ENCODE measurements at places on chromosomes 7 and 10. TPM values are rescaled to one million over a fixed set of nuclear protein-coding genes. Genes with fewer than 3 reads are reported as not detected.

DNA sequence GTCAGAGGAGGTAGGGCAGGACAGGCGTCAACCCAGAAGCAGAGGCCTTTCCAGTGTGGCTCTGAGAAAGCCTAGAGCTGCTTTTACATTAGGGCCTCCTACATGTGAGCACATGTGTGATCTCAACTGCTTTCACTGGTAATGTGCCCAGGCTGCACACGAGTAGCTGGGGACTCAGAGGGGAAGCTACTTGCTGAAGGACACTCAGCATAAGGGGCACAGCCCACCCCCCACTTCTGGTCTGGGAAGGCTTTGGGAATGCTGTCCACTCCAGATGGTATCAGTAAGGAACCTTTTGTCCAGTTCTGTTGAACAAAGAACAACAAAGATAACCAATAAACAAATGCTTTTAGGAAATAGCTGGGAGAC lies 18.9 kb downstream of the PRF1 start:
- no peak for DNase-seq

GRCh38 chr7:68063171-68063570 lies 1066.5 kb downstream of the TYW1 start:
- DNase-seq, result no peak

The ERVW-1 gene
- total RNA-seq, result not detected

The VWA2 gene
- 1.8 TPM for total RNA-seq

GRCh38 chr10:3404381-3404780 lies 231.8 kb upstream of the PITRM1 start:
- DNase-seq, result no peak

DNA sequence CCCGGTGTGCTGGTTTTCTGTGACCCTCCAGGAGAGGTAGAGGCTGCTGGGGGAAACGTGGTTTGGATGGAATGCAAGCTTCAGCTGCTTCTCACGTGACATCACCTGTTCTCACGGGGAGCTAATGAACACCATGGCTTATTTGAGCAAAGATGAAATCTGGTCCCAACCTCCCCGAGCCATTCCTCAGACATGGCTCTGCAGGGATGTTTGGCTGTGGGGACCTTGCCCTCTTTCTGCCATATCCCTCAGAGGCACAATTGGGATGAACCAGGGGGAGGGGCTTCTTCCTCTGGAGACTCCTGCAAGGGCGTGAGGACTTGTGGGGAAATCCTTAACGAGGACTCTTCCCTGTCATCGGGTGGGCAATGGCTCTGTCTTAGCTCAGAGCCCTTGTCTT lies 236.8 kb downstream of the TCERG1L start:
- DNase-seq, result no peak

DNA sequence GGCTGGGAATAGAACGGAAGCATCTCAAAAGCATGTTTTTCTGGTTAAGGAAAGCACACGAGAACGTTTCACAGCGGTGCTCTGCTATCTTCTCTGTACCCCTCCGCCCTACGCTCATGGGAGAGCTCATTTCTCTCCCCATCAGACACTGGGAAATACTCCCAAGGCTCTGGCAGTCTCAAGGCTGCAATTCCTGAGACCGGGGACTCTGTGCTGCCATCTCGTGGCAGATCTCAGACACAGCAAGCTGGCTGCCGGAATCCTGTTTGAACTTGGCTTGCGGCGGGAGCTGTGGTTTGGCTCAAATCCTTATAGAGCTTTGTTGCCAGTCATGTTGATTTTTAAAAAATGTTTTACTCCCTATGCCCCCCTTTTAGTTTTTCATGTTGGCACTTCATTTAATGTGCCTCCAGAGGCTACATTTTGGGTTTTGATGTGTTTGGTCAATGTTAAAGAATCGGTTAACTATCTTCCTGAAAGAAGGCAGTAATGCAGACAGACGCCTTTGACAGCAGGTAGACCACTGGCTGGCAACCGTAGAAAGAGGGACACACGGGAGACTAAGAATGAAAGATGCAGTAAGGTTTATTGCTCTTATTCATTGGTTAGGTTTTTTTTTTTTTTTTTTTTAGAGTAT lies 27.6 kb downstream of the BMPER start:
- peak; percentile 82 for DNase-seq

The SPDYE9 gene
- not detected for total RNA-seq

DNA sequence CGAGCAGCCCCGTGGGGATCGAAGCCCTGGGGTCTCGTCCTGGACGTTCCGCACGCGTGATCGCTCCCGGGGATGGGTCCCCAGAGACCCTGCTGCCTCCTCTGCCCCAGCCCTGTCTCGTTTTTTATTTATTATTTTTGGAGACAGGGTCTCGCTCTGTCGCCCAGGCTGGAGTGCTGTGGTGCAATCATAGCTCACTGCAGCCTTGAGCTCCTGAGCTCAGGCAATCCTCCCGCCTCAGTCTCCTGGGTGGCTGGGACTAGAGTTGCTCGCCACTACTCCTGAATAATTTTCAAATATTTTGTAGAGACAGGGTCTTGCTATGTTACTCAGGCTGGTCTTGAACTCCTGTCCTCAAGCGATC lies 319 bp upstream of the STX1A start:
- DNase-seq, result no peak

The POU6F2 gene
- total RNA-seq, result 0.13 TPM

- no peak for DNase-seq
Measured at GRCh38 chr10:110527731-110528171, 30.0 kb downstream of the DUSP5 start.

DNA sequence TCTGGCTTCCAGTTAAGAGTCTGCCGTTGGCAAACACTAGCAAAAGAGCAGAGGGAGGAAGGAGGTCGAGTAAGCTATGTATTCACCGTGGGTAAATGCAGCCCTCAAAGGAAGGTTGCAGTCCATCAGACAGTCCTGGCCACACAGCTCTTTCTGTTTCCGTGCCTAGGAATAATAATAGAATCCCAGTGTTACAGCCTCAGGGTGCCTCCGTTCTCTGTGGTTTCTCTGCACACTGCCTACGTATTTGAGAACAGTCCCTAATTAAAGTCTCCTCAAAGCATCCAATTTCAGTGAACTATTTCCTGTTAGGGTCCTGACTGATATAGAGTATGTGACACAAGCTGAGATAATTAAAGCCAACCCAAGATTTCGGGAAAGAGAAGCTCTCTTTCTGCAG lies 176.7 kb downstream of the GPAM start:
- DNase-seq, result no peak

DNA sequence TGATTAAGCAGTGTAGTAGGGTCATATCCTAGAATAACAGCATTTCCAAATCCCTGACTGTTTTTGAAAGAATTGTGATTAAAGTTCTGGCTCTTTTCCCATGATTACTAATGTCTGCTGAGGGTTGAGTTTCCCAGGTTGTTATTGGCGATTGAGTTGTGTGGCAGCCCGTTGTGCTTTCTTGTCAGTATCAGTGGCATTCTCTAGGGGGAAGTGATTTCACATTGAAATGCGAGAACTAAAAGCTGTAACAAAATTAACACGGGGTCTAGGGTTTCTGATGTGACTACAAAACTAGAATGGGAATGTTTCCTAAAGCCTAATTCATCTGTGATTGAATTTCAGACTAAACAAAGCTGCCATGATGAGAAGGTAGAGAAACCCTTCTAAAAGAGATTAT lies 349.4 kb downstream of the EXOC4 start:
- DNase-seq, result peak; percentile 66

DNA sequence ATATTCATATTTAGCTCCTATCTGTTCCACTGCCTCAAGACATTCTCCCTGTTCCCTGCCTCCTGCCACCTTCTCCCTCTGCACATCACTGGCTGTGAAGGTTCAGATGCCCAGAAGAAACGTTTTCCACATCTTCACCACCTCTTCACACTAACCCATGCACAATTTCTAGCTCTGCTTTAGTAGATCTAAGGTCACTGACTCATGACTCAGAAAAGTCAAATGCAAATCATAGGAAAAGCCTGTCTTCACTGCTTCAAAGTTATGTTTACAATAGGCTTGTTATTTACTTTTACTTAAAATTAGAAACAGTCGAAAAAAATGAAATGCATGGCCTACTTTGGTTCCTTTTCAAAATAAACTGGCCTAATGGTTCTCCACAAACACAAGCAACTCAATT lies 2.5 kb downstream of the SCRN1 start:
- peak; percentile 53 for DNase-seq

DNA sequence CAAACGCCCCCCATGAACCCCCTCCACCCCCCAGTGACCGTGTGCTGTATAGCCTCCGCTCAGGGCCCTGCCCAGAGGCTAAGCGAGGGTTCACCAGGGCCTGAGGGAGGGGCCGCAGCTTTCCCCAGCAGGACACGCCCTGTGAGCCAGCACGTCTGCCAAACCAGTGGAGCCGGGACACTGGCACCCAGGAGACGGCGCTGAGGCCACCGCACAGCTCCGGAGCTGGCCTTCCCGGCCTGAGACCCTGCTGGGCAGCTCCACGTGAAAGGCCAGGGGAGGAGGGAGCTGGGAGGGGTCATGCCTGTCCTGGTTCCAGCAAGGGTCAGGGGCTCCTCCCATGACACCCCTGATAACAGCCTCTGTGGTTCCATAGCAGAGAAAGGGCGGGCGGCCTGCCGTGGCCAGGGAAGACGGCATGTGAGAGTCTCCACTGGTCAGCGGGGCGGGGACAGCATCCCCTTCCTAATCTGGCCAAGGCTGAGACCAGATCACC lies 278.3 kb downstream of the ELFN1 start:
- DNase-seq, result no peak

The PTCD1 gene
- 11.3 TPM for total RNA-seq

DNA sequence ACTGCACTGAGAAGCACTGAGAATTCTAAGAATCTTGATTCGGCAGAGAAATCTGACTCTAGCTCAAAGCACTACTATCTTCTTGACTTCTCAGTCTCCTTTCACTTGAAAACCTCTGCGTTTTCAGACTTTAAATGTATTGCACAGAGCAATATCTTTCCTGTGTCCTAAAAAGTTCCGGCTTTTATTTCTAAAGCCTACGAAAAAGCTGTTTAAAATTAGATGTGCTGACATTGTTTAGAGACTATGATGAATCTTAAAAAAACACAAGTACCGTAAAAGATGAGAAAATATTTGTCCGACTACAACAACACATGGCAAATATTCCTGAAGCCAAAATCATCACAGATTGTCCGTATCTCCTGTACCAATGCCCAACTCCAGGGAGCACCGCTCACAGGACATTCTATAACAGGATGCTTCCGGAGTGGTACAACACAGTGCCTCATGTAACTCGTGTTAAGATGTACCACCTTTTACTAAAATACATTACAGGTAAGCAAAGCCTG lies 136.9 kb downstream of the CUBN start:
- no peak for DNase-seq

The ZNF485 gene
- 4.7 TPM for total RNA-seq

The PPP1R3C gene
- 17.4 TPM for total RNA-seq

DNA sequence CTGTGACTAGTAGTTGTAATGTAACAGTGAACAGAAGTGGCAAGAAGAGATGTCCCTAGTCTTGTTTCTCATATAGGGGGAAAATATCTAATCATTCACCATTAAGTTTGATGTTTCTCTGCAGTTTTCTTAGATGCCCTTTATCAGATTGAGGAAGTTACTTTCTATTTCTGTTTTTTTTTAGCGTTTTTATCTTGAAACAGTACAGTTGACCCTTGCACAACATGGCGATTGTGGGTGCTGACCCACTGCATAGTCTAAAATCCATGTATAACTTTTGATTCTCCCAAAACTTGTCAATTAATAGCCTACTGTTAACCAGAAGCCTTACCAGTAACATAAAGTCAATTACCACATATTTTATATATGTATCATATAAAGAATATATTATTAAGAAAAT lies 192.0 kb downstream of the ADK start:
- no peak for DNase-seq

The TAS2R40 gene
- not detected for total RNA-seq

The PON3 gene
- 0.64 TPM for total RNA-seq

DNA sequence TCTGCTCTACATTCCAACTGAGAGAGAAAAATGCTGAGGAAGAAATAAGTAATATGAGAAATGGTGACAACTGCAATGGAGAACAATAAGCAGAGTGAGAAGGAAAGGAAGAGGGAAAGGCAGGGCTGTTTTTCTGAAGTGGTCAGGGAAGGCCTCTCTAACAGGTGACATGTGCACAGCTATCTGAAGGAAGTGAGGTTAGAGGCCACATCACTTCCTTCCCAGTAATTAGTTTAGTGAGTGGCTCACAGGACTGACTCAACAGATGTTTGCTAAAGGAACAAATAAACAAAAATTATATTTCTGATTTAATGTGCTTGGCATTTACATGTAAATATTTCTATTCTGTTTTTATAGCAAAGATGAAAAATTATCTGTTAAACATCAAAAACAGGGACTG lies 77.9 kb downstream of the ARHGAP21 start:
- peak; percentile 29 for DNase-seq

DNA sequence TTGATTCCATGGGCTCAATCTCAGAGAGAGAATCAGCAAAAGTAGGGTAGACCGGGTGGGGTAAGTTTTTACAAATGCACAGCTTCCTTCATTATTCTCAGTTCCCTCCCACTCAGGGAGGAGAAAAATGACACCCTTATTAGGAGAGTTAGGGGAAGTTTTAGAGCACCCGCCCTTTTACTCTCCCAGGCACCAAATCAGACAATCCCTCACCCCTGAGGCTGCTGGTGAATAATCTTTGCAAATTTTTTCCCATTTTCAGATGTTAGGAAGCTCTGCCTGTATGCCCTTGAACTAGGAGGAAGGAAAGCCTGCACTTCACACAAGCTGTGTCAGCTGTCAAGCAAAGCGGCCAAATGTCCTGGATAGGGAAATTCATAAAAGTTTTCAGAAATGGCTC lies 834.9 kb downstream of the GRID1 start:
- peak; percentile 18 for DNase-seq

DNA sequence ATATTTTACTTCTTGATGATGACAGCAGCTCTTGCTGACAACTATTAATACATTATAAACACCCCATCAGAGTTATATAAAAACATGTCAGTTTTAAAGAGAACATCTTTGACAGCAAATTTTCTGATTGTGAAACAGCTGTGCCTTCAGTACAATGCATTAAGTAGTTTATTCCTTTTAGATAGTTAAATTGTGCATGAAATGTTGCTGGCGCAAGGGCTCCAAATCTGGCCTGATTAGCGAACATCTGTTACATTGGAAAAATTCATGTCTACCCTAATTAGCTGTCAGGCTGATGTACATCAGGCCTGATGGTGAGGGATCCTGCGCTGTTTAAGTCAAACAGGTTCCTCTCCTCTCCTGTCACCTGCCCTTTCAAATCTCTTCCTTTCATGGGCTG lies 171.9 kb upstream of the SP8 start:
- DNase-seq, result no peak

The BMPER gene
- total RNA-seq, result 0.13 TPM

DNA sequence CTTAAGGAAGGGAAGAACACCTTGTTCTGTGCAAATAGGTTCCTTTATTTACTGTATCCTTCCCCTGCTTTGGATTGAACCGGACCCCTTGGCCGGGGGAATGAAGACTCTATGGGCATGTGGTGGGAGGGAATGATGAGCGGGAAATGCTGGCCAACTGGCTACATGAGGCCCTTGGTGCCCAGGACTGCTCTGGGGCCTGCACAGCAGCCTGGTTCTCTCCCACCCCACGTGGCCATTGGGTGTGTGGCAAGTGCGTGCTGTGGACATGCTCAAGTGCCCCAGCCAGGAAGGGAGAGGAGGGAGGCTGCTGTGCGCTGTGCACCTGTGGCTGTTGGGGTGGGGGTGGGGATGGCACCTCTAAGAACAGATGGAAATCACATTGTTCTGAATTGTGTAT lies 917.0 kb upstream of the GHITM start:
- no peak for DNase-seq
